Activated CD4-positive, alpha-beta T cell treated with anti-CD3 and anti-CD28 coated beads, Interleukin-2, amount 10 ng/mL, durations not matched to agents 24 days and 14 days (primary cell): ENCODE measurements at places on chromosomes 6 and 20. TPM values are rescaled to one million over a fixed set of nuclear protein-coding genes. Genes with fewer than 3 reads are reported as not detected.
A peak's percentile ranks its signal among the peaks of the same experiment; 100 is the strongest.

CDH26 gene
- total RNA-seq = 0.47 and 0.71 TPM in 2 replicates

GRCh38 chr6:155078331-155078745 is 83.2 kb downstream of the TIAM2 start:
- H3K27me3 ChIP-seq = no peaks in the 10 kb centered on the region
- H3K4me1 ChIP-seq = peaks cover 28% of the 10 kb centered on the region
- DNase-seq = no peak
- H3K36me3 ChIP-seq = peaks cover 3% of the 10 kb centered on the region

GRCh38 chr6:141017941-141018340 is 1114.8 kb upstream of the GJE1 start:
- no peak for DNase-seq
- H3K4me1 ChIP-seq = no peaks in the 10 kb centered on the region
- no peaks in the 10 kb centered on the region for H3K27me3 ChIP-seq
- no peak overlapping the region for H3K4me3 ChIP-seq
- no peaks in the 10 kb centered on the region for H3K36me3 ChIP-seq

DNA sequence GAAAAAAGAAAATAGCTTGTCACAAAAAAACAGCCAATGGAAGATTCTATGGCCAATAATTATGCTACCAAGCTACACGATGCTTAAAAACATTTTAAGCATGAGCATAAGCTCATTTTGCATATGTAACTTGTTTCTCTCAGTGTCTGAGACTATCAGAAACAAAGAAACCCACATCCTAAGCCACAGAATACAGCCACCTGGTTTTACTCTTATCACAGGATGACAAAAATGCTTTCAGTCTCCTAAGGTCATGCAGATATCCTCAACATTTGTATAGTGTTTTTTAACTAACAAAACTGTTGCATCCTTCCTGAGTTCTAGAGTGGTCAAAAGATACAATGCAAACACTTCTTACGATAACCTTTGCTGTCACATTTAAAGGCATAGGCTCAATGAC is 172.1 kb upstream of the RUNX2 start:
- H3K4me1 ChIP-seq = peaks cover 26% of the 10 kb centered on the region
- peak; percentile 88 for DNase-seq
- H3K27me3 ChIP-seq = no peaks in the 10 kb centered on the region
- no peak overlapping the region for H3K4me3 ChIP-seq

DNA sequence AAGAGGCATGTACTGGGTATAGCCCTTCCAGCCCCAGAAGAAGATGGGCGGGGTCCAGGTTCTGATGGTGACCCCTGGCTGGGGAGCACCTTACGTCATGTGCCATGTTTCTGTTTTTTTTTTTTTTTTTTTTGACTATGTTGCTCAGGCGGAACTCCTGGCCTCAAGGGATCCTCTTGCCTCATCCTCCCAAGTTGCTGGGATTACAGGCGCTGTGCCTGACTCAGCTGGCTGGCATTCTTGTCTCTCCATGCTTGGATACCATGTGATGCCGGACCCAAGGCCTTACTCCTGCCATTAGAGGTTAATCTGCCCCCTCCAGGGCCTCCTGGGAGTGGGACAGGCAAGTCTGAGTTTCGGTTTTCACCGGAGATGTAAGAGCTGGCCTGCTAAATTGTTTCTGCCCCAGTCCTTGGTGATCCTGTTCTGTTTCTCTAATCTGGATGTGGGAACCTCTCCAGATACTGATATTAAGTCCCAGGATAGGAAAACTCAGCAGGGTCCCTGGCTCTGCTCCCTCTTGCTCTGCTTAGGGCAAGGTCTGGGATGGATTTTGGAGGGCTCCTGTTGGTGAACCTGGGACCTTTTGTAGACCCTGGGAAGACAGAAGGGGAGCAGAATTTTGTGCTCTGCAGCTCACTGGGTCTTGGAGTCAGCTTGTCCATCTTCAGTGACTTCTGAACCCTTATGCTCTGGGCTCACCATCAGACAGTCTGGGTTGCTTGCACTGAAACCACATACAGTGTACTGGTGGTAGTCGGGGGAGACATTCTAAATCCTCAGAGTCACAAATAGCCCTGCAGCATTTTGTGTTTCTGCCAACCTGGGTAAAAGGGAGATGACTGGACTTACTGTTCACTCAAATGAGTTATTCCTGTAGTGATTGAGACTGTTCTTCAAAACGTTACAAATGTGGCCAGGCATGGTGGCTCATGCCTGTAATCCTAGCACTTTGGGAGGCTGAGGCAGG is 45.1 kb downstream of the PTK7 start:
- no peaks in the 10 kb centered on the region for H3K36me3 ChIP-seq
- H3K27ac ChIP-seq = no peak overlapping the region

PKIB gene
- not detected in 2 replicates for total RNA-seq

CST4 gene
- total RNA-seq = not detected in 2 replicates

DNA sequence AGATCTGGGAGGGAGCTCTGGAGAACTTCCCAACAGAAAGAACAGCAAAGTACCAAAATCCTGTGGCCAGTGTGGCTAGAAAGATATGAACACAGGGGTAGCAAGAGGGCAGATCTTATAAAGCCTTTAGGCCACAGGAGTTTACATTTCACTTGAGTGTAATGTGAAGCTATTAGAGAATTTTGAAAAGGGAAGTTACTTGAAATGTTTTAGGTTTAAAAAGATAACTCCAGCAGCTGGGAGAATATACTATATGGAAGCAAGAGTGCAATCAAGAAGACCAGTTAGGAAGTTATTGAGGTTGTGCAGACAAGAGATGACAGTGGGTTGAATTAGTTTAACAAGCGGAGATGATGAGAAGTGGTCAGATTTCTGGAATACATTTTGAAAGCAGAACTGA is 7.9 kb downstream of the SUPT3H start:
- H3K4me1 ChIP-seq = peaks cover 7% of the 10 kb centered on the region
- peaks cover 15% of the 10 kb centered on the region for H3K36me3 ChIP-seq
- H3K4me3 ChIP-seq = no peak overlapping the region
- no peak for DNase-seq

- no peaks in the 10 kb centered on the region for H3K4me1 ChIP-seq
- no peak overlapping the region for H3K4me3 ChIP-seq
Observed at GRCh38 chr6:120511712-120512111, 822.6 kb downstream of the TBC1D32 start.

- no peaks in the 10 kb centered on the region for H3K36me3 ChIP-seq
- H3K4me3 ChIP-seq = no peak overlapping the region
- peaks cover 21% of the 10 kb centered on the region for H3K27me3 ChIP-seq
- no peak overlapping the region for H3K27ac ChIP-seq
Observed at GRCh38 chr6:138572167-138572875, 73.0 kb upstream of the NHSL1 start.

DNA sequence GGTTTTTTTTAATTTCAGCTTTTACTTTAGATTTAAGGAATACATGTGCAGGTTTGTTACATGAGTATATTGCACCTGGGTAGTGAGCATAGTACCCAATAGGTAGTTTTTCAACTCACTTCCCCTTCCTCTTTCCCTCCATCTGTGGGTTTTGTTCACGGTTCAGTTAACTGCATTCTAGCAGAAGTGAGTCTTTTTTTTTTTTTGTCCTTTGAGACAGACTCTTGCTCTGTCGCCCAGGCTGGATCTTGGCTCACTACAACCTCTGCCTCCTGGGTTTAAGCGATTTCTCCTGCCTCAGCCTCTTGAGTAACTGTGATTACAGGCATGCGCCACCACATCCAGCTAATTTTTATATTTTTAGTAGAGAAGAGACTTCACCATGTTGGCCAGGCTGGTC is 8.7 kb downstream of the UBR2 start:
- peak overlapping the region; percentile 85 for H3K27ac ChIP-seq
- no peak for DNase-seq

DNA sequence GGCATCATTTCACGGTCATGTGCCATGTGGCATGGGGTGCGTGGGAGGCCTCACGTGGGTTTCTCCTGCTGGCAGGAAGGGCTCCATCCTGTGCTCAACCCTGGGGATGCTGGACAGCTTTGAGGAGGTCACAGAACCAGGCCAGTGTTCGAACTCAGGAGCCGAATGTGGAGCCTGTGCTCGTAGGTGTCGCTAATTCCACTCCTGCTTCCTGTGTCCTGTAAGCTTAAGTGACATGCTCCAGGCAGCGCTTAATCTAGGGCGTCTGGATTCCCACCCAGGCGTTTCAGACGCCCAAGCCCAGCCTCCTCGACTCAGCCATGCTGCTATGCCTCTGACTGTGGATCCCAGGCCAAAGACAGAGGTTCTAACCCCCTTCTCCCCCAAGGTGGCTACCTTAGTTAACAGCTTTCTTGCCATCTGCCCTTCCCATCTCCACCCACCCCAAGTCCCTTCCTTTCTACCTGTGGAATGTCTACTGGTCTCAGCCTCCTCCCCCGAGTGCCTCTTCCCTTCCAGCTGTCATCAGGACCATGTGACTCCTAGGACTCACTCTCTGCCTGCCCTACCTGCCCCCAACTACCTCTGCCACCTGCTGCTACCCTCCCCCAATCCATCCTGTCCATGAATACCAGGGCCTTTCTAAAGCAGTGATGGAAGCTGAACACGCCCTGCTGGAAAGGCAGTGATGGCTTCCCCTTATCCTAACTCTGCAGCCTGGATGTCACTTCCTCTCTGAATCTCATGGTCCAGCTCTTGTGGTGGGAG is 255.1 kb downstream of the CDH26 start:
- no peaks in the 10 kb centered on the region for H3K4me1 ChIP-seq
- no peaks in the 10 kb centered on the region for H3K36me3 ChIP-seq
- no peak overlapping the region for H3K27ac ChIP-seq
- H3K27me3 ChIP-seq = peaks cover 3% of the 10 kb centered on the region

STMND1 gene
- total RNA-seq = not detected in 2 replicates

ZNF512B gene
- total RNA-seq = 26.0 and 26.9 TPM in 2 replicates
